HFF-Myc (cell line): ENCODE measurements at places on chromosomes 4 and X.

- no peak for DNase-seq
These were observed 34.1 kb downstream of the GPAT3 start for GRCh38 chr4:83569987-83570386.

- DNase-seq, result no peak
These were observed 421.5 kb upstream of the FRG1 start for GRCh38 chr4:189519186-189519585.

GRCh38 chr4:87122252-87122651 is 98.2 kb downstream of the KLHL8 start:
- no peak for DNase-seq

- no peak for DNase-seq
These were observed 50.4 kb downstream of the SPRY1 start for GRCh38 chr4:123446865-123447474.

GRCh38 chrX:50756276-50756675 is 57.7 kb downstream of the SHROOM4 start:
- DNase-seq, result no peak
